Common myeloid progenitor, CD34-positive (primary cell): ENCODE measurements at places on chromosomes 2 and 18.
A peak's percentile ranks its signal among the peaks of the same experiment; 100 is the strongest.

- H3K36me3 ChIP-seq = no peaks in the 10 kb centered on the region
- peaks cover 4% of the 10 kb centered on the region for H3K4me1 ChIP-seq
- H3K27ac ChIP-seq = no peak overlapping the region
- H3K27me3 ChIP-seq = no peaks in the 10 kb centered on the region
Measured at GRCh38 chr2:16211341-16211740, 271.0 kb downstream of the MYCN start.

DNA sequence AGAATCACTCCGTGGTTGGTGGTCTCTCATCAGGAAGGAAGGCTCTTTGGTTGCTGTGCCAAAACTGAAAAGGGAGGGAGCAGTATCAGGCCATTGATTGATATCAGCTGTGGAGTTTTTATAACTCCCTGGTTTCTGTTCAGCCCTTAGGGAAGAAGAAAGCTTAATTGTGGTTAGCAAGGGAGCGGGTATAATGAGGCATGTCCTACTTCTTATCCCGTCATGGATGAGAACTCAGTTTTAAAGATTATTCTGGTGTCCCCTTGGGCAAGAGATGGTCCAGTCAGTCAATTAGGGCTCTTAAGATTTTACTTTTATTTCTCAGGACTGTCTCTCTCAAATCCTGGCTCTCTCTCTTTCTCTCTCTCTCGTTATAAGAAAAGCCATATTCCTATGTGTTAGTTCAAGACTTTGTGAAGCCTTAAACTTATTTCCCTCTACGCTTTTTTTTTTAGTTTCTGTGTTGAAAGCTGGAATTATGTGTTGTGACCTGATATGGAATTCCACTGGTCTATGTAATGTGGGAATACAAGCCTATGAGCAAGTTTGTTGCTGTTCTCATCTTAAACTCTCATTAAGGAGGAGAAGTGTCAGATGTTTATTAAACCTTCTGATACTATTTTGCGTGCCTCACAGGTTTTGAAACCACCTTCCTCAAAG, 514.0 kb upstream of the CDH2 start:
- H3K27me3 ChIP-seq = no peaks in the 10 kb centered on the region
- no peaks in the 10 kb centered on the region for H3K4me1 ChIP-seq
- no peaks in the 10 kb centered on the region for H3K36me3 ChIP-seq
- DNase-seq = no peak

- H3K27ac ChIP-seq = no peak overlapping the region
- H3K4me1 ChIP-seq = no peaks in the 10 kb centered on the region
- no peaks in the 10 kb centered on the region for H3K27me3 ChIP-seq
- no peak overlapping the region for H3K4me3 ChIP-seq
Measured at GRCh38 chr18:67456711-67457110, 59.8 kb downstream of the DSEL start.

DNA sequence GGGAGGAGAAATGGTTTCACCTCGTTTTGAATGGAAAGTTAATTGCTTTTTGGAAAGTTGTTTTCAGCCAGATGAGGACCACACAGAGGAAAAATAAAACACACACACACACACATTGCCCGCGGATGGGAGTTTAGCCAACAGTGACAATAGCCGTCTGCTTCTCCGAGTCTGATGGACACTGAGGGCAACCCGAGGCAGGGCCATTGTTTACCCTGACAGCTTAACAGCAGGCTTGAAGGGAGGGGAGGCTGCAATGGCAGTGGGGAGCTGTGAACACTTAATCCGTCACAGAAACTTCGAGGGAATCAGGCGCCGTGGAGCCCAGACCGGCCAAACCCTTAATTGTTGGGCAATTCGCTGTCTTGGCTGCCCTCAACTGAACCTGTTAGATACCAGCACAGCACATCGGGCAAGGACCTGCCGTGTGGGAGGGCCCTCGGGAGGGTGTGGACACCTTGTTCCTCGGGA, 145.9 kb downstream of the ACKR3 start:
- H3K27ac ChIP-seq = no peak overlapping the region
- no peak for DNase-seq
- no peak overlapping the region for H3K4me3 ChIP-seq
- peaks cover 3% of the 10 kb centered on the region for H3K27me3 ChIP-seq
- no peaks in the 10 kb centered on the region for H3K4me1 ChIP-seq
- H3K36me3 ChIP-seq = no peaks in the 10 kb centered on the region

DNA sequence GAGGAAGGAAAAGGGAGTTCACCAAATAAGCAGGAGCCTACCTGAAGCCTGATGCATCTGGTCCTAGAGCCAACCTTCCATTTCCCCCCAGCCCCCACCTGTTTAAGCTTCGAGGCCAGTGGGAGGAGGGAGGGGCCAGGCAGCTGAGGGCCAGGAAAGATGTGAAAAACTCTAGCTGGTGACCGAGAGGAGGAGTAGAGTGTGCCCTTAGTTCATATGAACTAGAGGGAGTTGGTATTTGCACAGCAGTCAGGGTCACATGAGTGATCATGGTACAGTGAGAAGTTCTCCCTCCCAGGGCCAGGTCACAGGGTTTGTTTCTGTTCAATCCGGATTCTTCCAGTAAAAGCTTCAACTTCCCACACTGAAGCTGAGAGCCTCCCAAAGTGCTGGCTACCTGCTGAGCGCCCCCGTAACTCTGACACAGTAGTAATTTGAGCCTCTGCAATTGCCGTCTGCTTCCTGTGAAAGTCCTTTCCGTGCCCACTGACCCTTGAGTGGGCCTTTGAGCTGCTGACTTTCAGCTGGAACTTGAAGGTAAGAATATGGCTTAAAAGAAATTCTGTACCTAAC, at the start of gene SULT1C2:
Gene SULT1C2 (plus strand): TSS at position 362 of the 573 bp plus-strand sequence. CDS start 4,773 bp downstream, outside the sequence.
- H3K27ac ChIP-seq = no peak within 1 kb of the TSS
- no peak for DNase-seq
- no peaks in the 10 kb centered on the region for H3K27me3 ChIP-seq
- peaks cover 10% of the 10 kb centered on the region for H3K4me1 ChIP-seq
- no peak within 1 kb of the TSS for H3K4me3 ChIP-seq

DNA sequence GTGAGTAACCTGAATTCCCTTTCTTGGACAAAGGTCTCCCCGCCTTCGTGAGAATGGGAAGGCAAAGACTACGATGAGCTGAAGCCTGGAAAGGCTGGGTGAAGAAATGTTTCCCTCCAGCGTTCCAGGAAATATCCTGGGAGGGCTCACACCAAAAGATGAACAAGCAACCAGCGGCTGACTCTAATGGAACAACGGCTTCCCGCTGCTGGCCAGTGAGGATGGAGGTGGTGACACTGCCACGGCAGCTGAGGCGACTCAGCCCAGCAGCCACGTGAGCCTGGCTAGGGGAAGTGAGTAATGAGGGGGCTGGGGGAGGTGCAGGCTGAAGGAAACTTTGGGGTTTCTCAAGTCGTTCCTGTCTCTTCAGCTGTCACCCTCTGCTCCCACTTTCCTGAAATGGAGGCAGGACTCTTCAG, 105.0 kb upstream of the SMAD7 start:
- no peaks in the 10 kb centered on the region for H3K36me3 ChIP-seq

DNA sequence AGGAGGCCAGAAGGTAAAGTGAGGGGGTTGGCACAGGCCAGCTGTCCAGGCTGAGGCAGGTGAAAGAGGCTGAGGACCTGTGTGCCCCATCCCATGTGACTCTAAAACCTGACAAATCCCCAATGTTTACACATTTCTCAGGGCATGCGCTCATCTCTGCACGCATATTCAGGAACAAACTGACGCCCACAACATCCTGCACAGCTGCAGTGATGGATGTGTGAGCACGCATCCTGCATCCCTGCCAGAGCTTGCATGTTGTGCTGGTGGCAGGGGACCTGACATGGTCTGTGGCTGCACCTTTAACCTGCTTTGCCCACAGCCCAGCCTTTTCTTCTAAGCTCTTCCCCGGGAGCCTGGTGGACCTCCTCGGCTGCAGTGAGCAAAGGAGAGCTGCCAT, 83.1 kb downstream of the FBXO15 start:
- no peaks in the 10 kb centered on the region for H3K36me3 ChIP-seq
- H3K27ac ChIP-seq = no peak overlapping the region
- H3K4me3 ChIP-seq = no peak overlapping the region
- no peak for DNase-seq
- H3K4me1 ChIP-seq = no peaks in the 10 kb centered on the region

DNA sequence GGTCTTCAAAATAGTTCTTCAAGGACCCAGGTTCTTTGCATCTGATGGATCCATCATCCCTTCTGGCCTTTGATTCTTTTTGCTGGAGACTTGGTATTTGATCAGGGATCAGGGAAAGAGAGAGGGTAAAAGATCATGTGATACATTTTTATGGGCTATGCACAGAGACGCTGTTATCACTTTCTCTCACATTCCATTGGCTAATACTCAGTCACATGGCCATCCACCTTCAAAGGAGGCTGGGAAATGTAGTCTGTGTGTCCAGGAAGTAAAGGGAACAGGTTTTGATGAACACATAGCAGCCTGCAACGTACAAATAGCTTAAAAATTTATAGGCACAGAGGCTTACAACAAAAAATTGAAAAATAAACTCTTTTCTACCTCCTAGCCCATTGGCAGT, 629.6 kb upstream of the FANCL start:
- H3K27me3 ChIP-seq = no peaks in the 10 kb centered on the region
- H3K4me1 ChIP-seq = no peaks in the 10 kb centered on the region
- H3K27ac ChIP-seq = no peak overlapping the region
- no peaks in the 10 kb centered on the region for H3K36me3 ChIP-seq

- H3K27me3 ChIP-seq = no peaks in the 10 kb centered on the region
- peak; percentile 67 for DNase-seq
- no peak overlapping the region for H3K27ac ChIP-seq
- peaks cover 7% of the 10 kb centered on the region for H3K36me3 ChIP-seq
- H3K4me3 ChIP-seq = no peak overlapping the region
Measured at GRCh38 chr2:224778474-224778877, 62.3 kb upstream of the CCDC195 start.

DNA sequence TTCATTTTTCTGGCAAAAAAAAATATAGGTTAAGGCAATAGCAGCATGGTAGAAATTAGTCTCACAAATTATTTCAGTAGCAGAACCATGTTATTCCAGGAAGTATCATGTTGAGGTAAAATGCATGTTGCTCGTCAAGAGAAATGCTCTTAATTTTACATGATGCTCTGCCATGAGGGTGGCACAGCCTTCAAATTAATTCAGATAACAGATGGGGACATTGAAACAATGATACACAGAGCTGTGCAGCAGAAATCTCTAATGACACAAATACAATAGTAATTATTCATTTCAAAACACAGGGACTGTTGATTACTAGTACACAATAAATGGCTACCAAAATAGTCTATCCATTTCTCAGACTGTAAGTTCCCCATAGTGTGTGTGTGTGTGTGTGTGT, 24.8 kb downstream of the GAREM1 start:
- no peaks in the 10 kb centered on the region for H3K36me3 ChIP-seq
- H3K4me1 ChIP-seq = no peaks in the 10 kb centered on the region
- no peak overlapping the region for H3K27ac ChIP-seq
- DNase-seq = no peak

DNA sequence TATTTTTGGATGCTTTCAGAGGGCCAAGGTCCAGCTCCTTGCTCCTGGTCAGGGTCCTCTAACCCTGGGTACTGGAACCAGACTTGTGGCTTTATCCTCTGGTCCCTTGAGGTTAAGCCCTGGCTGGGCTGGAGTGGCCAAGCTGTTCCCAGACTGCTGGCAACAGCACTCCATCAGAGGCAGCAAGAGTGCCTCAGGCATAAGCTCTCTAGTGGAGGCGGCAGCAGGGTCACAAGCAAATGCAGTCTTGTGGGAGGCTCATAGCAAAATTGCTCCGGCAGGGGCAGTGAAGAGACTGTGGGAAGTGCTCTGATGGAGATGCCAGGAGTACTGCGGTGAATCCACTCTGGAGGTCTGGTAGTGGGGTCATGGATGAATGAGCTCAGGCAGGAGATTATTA, 128.9 kb upstream of the OTOS start:
- H3K27ac ChIP-seq = no peak overlapping the region
- H3K27me3 ChIP-seq = no peaks in the 10 kb centered on the region
- no peaks in the 10 kb centered on the region for H3K36me3 ChIP-seq
- no peaks in the 10 kb centered on the region for H3K4me1 ChIP-seq
- DNase-seq = no peak
- no peak overlapping the region for H3K4me3 ChIP-seq

- H3K27me3 ChIP-seq = no peaks in the 10 kb centered on the region
- H3K36me3 ChIP-seq = peaks cover 3% of the 10 kb centered on the region
- H3K4me3 ChIP-seq = no peak overlapping the region
- H3K4me1 ChIP-seq = no peaks in the 10 kb centered on the region
- H3K27ac ChIP-seq = no peak overlapping the region
Measured at GRCh38 chr2:31193806-31194205, 23.5 kb downstream of the CAPN14 start.

DNA sequence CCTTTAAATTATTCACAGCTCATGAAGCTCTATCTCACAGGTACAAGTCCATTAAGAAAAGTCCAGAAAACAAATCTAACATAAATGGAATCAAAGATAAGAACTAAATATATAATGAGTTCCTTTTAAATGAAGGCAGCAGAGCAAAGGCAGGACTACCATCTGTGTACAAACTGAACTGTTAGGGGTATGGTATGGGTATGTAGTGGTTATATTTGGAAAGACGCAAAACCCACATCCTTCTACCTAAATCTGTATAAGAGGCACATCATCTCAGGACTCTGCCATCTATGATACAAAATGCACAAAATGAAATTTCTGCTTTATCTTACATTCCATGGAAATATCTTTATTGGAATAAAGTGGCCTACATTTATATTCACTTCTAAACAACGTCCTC, 59.9 kb downstream of the PDE11A start:
- DNase-seq = no peak
- no peaks in the 10 kb centered on the region for H3K36me3 ChIP-seq
- no peak overlapping the region for H3K27ac ChIP-seq
- no peaks in the 10 kb centered on the region for H3K27me3 ChIP-seq
- H3K4me3 ChIP-seq = no peak overlapping the region
